ENCODE measurements at places on chromosomes 3 and 15. TPM values are rescaled to one million over a fixed set of nuclear protein-coding genes. Genes with fewer than 3 reads are reported as not detected.

The CCDC33 gene
- polyA plus RNA-seq: not detected

The TAGLN3 gene
- polyA plus RNA-seq: not detected

The FOXL2 gene
- not detected for polyA plus RNA-seq

The ERC2 gene
- not detected for polyA plus RNA-seq

The DAZL gene
- not detected for polyA plus RNA-seq

The RAB6B gene
- 0.36 TPM for polyA plus RNA-seq

The PLA2G4E gene
- polyA plus RNA-seq: not detected

The DLL4 gene
- polyA plus RNA-seq: not detected

The NCKIPSD gene
- 17.2 TPM for polyA plus RNA-seq

The FOXB1 gene
- not detected for polyA plus RNA-seq

The NGLY1 gene
- polyA plus RNA-seq: 80.5 TPM

The CRABP1 gene
- polyA plus RNA-seq: not detected

The EFCC1 gene
- not detected for polyA plus RNA-seq

The LDHAL6B gene
- polyA plus RNA-seq: not detected

The CCR1 gene
- 5.8 TPM for polyA plus RNA-seq

The IL16 gene
- 301 TPM for polyA plus RNA-seq

The FSTL1 gene
- polyA plus RNA-seq: not detected

The MYH15 gene
- not detected for polyA plus RNA-seq

The ACTC1 gene
- not detected for polyA plus RNA-seq

The SLC51B gene
- not detected for polyA plus RNA-seq

The STRA6 gene
- not detected for polyA plus RNA-seq

The PLAAT1 gene
- not detected for polyA plus RNA-seq

The SV2B gene
- 0.01 TPM for polyA plus RNA-seq

The AZI2 gene
- polyA plus RNA-seq: 19.7 TPM

Data from IgD-negative memory B cell (primary cell).